ENCODE measurements at places on chromosomes 5 and 9.

DNA sequence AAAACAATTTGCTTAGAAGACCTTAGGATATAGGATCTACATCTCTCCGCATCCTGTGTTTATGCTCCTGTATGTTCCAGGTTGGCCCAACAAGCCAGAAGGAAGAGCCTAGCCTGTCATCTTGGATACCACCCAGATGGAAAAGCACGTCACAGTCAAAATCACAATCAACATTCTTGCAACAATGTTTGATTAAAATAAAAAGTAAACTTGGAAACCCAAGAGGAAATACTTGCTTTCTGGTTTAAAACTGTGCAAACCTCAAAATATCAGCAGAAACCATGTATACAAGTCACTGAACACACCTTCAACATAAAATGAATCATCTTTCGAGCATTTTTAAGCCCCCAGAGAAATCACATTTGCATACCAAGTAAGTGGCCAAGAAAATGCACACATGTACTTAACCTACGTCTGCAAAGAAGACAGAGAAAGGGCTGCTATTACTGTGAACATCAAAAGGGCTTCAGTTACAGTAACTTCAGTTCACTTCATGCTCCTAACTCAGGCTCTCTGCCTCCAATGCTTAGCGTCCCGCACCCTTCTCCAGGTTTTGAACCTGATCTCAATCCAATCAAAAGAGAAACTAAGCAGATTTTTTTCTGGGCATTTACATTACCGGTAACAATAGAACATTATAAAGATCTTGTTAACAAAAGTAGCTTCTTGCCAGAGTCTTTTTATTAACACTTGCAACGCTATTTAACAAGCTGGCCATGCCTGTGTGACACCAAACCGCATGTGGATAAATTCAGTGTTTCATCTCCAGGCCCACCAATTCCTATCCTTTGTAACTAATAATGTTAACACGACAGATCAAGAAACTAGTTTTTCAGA is 1.3 kb downstream of the ENC1 start:
- DNase-seq: no peak

- no peak for DNase-seq
Observed at GRCh38 chr9:84834426-84834825, 164.9 kb downstream of the NTRK2 start.

DNA sequence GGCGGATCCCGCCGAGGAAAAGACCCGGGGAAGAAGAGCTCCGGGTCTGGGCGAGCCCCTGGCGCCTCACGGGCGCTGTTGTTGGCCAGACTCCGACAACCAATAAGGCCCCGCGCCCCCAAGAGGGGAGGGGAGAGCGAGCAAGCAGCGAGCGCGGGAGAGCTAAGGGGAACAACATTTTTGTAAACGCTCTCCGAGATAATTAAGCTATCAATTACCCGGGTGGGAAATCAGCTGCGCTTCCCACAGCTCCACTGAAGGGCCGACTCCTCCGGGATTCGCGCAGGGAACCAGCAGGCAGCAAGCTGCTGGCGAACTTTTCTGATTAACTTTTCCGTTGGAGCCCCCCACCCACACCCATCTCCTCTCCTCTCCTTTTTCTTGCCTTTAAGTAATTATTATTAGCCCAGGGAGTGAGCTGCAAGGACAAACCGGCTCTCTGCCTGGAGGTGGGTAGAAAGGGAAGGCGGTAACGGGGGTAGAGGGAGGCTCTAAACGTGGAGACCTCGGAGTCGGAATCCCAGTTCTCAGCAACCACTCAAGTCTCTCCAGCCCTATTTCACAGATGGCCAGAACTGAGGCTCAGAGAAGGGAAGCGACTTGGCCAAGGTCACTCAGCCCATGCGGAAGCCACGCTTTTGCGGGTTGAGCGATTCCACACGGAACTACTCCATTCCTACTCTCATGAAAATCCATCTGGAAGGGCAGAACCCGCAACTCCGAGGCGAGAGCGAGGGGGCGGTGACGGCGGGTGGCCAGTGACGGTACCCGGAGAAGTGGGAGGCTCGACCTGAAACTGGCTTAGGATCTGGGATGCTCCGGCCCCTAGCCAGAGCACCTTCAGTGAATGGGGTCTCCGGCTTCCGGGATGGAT is 1.3 kb downstream of the ASTN2 start:
- no peak for DNase-seq

- DNase-seq: no peak
Observed at GRCh38 chr9:96136992-96137670, 164.8 kb downstream of the HSD17B3 start.

DNA sequence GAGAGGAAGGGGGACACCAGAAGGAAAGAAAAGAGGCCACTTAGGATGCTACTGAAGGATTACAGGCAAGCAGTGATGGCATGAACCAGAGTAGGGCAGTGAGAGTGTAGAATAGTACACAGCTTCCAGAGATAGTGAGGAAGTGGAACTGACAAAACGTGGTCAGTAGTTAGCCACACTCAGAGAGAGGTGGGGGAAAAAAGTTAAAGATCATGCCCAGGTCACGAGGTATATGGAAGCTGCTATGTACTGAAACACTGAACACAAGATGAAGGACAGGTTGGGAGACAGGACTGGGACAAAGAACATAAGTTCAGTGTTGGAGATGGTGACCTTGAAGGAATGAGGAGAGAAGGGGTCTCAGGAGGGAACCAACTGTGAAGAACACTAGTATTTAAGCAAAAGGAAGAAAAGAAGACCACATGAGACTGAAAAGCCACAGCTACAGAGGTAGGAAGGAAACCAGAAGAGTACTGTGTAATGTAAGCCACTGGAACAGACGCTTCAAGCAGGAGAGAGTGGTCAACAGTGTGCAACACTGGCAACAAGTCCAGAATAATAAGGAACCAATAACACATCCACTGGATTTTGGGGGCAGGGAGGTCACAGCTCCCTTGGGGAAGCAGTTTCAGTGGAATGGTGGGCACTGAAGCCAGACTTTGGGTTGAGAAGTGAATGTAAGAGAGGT is 45.5 kb downstream of the ELL2 start:
- no peak for DNase-seq

DNA sequence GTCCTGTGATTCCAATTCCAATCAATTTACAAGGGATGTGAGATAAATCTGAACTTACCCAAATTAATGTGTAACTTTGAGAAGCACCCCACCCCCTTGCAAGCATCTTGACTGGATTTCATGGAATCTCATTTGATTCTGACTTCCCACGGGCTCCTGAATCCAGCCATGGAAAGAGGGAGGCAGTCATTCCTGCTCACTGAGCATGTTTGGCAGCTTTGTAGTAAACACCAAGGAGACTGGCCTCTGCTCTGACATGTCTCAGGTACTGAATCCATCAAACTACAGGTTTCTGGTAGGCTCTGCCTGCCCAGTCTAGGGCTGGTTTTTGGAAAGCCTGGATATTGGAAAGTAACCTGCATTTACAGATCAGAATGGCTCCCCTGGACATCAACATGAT is 357.6 kb downstream of the ARHGEF28 start:
- DNase-seq: no peak

GRCh38 chr5:60540856-60541805 is 158.8 kb downstream of the DEPDC1B start:
- no peak for DNase-seq

DNA sequence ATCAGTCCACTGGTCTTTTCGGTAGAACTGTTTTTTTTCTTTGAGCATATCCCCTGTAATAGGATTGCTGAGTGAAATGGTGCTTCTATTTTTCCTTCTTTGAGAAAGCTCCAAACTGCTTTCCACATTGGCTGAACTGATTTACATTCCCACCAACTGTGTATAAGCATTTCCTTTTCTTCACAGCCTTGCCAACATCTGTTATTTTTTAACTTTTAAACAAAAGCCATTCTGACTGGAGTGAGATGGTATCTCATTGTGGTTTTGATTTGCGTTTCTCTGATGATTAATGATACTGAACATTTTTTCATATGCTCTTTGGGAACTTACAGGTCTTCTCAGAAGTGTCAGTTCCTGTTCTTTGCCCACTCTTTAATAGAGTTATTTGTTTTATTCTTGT is 764.7 kb downstream of the MTRR start:
- no peak for DNase-seq

DNA sequence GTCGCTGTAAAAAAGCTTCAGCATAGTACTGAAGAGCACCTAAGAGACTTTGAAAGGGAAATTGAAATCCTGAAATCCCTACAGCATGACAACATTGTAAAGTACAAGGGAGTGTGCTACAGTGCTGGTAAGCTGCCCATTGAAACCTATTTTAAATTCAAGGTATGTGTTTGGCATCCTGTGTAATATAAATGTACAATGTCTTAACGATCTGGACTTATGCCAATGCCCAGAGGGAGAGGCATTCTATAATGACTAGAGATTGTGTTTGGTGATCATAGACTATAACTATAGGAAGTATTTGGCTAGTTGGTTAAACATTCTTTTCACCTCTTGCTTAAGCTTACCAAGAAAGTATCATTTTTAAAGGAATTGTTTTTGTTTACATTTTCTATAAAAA is 95.7 kb downstream of the INSL6 start:
- no peak for DNase-seq

- no peak for DNase-seq
Observed at GRCh38 chr9:77876091-77876490, 155.5 kb downstream of the GNAQ start.

DNA sequence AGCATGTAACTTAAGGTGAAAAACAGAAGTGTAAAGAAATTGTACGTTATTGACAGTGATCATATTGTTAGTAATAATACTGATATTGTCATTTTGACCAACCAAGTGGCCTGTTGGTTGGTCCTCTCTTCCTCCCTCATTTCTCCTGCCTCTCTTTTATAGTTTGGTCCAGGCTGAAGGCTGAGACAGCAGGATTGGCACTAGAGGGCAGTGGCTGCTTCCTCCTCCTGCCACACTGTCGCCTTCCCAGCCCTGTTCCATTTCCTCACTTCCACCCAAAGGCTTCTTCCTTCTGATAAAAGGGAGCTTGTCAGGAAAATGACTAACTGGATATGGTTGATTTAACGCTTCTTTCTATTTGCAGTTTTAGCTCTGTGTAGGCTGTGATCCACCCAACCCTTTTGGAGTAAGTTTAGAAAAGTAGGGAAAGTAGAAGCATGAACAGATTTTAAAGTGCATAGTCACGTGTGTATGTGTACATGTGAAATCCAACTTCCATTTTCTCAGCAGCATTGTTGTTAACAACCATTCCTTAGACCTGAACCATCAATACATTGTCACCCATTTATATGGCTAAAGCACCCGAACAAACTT is 35.6 kb downstream of the PTCD2 start:
- no peak for DNase-seq

GRCh38 chr9:109110329-109111021 is 9.3 kb downstream of the TMEM245 start:
- DNase-seq: no peak

DNA sequence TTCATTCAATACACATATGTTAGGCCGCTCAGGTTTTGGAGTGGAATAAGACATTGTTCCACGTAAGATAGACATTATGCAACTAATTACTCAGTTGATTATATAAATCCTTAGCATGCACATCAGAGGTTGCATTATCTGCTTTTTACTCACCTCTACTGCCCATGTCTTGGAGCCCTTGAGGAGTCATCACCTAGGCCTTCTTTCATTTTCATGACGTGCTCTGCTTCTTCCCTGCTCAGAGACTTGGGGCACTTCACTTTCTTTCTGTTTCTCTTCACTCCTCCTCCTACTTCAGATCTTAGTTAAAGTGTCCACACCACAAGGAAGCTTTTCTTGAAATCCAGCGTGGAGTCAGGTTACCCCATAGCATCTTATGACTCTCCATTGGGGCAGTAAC is 241.1 kb downstream of the TLR4 start:
- no peak for DNase-seq

DNA sequence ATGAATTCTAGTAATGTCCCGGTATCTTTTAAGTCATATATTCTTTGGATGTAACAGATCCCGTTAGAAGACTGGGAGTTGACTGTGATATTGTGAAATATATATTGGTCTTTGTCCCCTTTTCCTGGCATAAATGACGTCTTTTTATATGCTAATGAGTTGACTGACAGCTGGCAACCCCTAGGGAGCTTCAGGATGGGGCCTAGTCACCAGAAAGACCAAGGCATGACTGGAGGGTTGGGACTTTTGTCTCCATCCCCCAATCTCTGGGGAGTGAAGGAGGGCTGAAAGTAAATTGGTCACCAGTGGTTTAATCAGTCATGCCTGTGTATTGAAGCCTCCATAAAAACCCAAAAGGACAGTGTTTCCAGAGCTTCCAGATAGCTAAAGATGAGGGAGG is 241.6 kb downstream of the PJA2 start:
- DNase-seq: no peak

DNA sequence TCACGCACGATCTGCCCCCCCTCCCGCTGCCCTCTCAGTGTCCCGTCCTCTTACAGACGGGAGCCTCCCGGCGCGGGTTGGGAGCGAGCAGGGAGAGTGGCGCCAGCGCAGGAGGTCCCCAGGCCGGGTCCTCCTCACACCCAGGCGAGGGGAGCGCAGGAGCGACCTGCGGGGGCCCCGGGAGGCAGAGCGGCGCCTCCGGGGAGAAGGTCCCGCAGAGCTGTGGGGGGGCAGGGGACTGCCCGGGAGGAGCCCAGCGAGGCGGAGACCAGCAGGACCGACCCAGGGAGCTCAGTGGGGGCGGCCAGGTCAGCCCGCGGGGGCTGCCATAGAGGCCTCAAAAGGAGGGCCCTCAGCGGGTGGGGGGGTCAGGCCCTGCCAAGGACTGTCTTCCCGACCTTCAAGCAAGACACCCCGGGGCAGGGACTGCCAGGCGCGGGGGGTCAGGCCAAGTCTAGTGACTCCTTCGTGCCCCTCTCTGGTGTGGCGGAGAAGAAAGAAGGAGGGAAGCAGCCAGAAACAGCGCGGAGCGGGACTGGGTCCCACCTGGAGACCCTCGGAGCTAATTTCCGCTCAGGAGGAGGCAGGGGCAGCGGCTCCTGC is 123.3 kb upstream of the ERCC6L2 start:
- no peak for DNase-seq

GRCh38 chr5:132479111-132479951 is 11.2 kb downstream of the IRF1 start:
- no peak for DNase-seq

DNA sequence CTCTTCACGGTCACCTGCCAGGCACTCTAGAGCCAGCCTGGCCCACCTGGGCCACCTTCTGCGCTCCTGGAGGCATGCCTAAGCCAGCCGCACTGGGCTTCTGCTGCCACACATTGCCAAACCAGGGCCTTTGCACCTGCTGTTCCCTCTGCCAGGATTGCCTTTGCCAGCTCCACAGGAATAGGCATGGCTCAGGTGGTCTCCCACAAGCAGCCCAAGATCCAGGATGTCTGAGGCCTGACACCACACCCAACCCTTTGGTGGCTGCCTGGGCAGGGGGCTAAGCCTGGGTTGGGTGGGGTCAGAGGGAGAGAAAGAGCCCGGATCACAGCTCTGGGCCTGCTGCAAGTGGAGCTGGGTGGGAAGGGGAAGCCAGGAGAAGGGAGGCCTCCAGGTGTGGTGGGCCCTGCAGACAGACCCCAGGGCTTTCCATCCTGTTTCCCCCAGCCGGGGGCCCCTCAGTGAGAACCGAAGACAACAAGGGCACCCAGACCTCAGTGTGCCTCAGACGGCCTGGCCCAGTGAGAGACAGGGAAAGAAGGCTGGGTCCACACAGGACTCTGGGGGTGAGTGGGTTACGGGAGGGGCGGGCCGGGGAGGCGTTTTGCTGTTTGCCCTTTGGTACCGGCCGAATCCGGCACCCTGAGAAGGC is 672 bp upstream of the SUSD3 start:
- no peak for DNase-seq

- DNase-seq: no peak
Observed at GRCh38 chr5:139699351-139699750, 51.2 kb downstream of the CXXC5 start.

GRCh38 chr5:54669285-54669684 is 151.7 kb downstream of the SNX18 start:
- DNase-seq: no peak
